ENCODE measurements at places on chromosomes 11 and 22.
A peak's percentile ranks its signal among the peaks of the same experiment; 100 is the strongest.

DNA sequence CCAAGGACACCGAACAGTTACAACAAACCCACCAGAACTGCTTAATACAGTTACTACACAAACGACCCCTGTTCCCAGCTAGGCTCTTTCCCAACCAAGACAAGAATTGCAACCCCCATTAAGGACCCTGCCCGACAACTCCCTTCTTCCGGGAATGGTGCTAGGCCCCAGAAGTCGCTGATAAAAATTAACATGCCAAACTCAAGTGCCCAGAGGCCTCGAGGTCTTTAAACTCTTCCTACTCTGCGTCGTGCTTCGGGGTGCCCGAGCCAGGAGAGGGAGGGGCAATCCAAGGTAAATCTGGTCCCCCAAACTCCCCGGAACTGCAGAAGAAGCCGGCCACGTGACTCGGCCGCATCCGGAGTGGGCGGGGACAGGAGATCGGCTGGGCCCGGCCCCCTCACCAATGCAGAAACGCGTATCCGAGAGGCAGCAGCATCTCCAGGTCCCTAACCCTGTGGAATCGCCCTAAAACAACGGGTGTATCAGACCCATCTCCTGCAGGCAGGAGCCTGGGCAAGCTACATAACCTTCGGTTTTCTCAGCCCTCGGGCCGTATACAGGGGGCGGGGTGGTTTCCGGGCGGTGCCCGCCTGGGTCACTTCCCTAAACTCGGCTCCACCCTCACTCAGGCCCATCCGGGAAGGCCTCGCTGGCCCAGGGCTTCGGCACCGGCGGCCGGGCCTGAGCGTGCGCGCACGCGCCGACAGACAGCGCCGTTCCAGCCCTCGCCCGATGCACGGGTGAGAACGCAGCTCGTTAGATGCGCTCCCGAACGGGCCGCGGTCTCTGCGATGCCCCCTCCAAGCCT is 1.1 kb downstream of the CFL1 start:
- peak; percentile 75 for DNase-seq

GRCh38 chr11:72863916-72864315 is 49.7 kb downstream of the ATG16L2 start:
- DNase-seq: no peak

GRCh38 chr22:17336061-17336460 is 33.2 kb upstream of the CECR2 start:
- no peak for DNase-seq

DNA sequence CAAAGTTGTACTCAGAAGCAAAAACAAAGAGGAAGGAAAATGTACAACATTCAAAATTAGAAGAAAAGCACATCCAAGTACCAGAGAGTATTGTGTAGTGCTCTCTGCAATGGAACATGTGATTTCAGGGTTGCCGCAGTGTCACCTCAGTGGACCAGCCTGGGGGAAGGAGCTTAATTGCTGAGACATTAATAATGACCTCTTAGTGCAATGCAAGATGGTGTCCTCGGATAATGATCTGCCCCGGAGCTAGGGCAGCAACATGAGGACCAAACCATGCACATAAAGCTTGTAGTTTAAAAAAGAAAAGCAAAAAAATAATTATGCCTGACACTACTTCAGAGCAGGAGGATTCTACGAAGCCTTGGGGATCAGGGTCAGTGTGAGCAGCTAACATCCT is 11.3 kb upstream of the JHY start:
- no peak for DNase-seq

GRCh38 chr22:37760152-37760551 is 47.6 kb upstream of the GCAT start:
- no peak for DNase-seq

GRCh38 chr22:44758344-44758973 is 6.1 kb downstream of the ARHGAP8 start:
- no peak for DNase-seq

- DNase-seq: no peak
Measured at GRCh38 chr11:29210426-29210825, 806.4 kb downstream of the KCNA4 start.

- DNase-seq: no peak
Measured at GRCh38 chr11:69335781-69336405, 41.9 kb downstream of the MYEOV start.

GRCh38 chr11:107252429-107253161 is 205.0 kb downstream of the CWF19L2 start:
- DNase-seq: no peak

GRCh38 chr22:43850529-43850928 is 11.8 kb downstream of the SULT4A1 start:
- no peak for DNase-seq

GRCh38 chr11:15145615-15146014 is 30.9 kb downstream of the INSC start:
- DNase-seq: no peak

DNA sequence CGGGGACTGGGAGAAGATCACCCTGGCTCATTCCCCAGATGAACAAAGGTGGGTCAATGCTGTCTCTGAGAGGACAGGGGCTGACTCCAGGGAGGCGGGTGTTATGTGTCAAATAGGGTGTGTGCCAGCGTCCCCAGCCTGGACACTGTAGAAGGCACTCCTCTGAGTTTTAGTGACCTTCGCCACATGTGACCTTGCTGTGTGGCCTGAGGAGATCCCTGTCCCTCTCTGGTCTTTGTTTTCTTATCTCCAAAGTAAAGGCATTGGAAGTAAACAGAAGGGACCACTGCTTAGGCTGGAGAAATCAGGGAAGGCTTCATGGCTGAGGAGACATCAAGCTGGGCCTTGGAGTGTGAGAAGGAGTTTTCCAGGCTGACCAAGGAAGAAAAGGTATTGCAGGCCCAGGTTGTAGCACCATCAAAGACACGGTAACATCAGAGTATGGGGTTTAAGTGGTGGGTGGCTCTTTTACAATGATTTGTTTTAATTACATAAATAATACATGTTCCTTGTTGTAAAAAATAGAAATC is 74.4 kb downstream of the TP53I11 start:
- DNase-seq: no peak

GRCh38 chr11:123056835-123057491 is 5.0 kb downstream of the HSPA8 start:
- no peak for DNase-seq

- DNase-seq: no peak
Measured at GRCh38 chr11:69008737-69009440, 4.2 kb downstream of the MRGPRF start.

GRCh38 chr22:20244691-20245576 is 23.2 kb downstream of the RTN4R start:
- DNase-seq: peak; percentile 16

GRCh38 chr11:13635290-13635689 is 33.2 kb upstream of the FAR1 start:
- DNase-seq: no peak

DNA sequence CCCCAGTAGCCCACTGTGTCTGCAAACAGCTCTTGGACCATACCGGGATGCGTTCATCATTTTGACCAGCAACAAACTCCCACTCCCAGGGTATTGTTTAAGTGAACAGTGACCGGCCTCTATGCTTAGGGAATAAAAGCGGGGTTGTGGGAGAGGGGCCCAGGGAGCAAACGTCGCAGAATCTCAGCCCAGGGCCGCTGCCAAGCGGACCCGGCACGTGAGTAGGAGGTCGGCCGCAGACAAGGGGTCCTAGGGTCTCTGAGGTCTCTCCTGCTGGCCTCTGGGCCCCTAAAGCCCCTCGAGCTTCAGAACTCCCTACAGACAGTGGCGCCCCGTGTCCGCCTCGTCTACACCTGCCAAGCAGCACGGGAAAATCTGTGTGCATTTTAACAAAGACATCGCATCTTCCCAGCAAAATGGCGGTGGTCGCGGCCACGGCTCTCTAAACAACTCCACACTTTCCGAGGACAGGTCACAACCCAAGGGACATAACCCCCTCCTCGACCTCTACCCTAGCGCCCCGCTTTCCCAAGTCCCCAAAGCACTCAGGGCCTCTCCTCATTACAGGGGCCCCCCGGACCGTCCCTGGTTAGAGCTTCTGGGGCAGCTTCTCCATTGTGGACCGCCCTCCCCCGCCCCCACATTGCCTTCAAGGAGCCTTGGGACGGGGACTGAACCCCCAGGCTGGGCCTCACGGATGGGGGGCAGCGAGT is 3.9 kb upstream of the GCAT start:
- DNase-seq: no peak

DNA sequence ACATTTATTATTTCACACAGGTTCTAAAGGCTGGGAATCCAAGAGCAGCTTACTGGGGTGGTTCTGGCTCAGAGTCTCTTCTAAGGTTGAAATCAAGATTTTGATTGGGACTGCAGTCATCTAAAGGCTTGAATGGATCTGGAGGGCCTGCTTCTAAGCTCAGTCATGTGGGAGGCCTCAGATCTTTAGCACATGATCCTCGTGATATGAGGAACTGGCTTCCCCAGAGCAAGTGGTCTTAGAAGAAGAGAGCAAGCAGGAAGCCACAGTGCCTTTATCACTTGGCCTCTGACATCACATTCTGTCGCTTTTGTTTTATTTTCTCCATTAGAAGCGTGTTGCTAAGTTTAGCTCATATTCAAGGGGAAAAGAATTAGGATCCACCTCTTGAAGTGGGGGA is 88.9 kb downstream of the ARFGAP2 start:
- no peak for DNase-seq

- DNase-seq: no peak
Measured at GRCh38 chr11:97254790-97255189, 865.0 kb downstream of the JRKL start.

DNA sequence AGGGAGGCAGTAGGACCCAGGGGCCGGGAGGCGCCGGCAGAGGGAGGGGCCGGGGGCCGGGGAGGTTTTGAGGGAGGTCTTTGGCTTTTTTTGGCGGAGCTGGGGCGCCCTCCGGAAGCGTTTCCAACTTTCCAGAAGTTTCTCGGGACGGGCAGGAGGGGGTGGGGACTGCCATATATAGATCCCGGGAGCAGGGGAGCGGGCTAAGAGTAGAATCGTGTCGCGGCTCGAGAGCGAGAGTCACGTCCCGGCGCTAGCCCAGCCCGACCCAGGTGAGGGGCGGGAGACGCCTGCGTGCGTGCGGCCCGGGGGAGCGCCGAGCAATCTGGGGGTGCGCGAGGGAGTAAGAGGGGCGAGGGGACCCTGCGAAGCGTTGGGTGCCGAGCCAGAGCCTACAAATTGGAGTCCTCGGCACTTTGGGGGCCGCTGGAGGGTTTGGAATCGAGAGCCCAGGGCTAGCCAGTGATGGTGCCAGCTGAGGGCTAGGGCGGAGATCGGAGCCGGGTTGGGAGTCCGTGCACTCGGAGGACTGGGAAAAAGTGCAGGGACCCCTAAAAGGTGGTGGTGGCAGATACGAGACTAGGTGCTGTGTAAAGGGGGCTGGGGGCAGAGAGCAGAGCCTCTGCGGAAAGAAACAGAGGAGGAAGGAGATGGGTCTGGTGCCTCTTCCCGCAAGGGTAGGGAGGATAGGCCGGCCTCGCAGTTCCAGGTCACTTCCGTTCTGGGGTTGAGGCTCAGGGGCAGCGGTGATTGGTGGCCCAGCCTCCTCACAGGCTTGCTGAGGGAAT is at the start of gene SERPINH1:
Gene SERPINH1, plus strand, starts transcription at position 206 of the 788 bp plus-strand sequence. CDS start 4,097 bp downstream, outside the sequence.
- peak; percentile 21 for DNase-seq

DNA sequence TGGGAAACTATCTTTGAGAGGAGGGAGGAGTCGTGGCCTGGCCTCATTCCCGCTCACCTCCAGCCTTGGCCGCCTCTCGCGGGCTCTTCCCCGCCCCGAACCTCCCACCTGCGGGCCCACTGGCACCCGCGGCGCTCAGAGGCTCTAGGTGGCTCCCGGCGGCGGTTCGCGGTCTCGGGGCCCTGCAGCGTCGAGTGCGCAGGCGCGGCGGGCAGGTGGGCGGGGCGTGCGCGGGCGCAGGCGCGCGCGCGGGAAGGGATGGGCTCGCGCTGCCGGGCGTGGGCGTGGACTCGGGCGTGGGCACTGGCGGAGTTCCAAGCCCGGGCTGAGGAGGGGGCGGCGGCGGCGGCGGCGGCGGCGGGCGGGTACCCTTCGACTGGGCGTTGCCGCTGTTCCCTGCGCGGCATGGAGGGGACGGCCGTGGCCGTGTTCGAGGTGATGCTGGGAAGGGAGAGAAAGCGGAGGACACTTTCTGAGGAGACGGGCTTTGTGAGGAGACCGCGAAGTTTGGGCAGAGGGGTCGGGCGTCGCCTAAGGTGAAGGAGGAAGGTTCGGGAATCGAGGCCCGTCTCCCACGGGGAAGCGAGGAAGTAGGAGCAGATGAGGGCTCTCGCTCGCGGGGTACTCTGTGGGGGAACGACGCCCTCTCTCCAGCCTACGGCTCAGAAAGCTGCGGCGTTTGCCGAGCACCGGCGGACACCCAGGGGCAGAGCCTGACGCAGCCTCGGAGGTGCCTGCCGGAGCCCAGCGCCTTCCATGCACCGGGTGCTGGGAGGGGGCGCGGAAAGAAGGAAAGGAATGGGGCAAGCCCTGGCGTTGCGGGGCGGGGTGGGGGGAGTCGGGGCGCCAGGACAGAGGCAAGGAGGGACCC is 15.7 kb upstream of the SPTBN2 start:
- DNase-seq: peak; percentile 85

DNA sequence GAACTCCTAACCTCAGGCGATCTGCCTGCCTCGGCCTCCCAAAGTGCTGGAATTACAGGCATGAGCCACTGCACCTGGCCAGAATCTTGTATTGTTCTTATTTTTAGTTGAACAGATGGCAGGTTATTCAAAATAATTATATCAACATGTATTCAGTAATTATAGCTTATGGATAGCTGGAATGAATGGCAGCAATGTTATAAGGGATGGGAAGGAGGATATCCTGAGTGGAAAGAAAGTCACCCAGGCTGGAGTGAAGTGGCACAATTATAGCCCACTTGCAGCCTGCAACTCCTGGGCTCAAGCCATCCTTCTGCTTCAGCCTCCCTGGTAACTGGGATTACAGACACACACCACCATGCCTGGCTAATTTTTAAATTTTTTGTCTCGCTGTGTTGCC is 88.1 kb downstream of the MED15 start:
- DNase-seq: no peak

DNA sequence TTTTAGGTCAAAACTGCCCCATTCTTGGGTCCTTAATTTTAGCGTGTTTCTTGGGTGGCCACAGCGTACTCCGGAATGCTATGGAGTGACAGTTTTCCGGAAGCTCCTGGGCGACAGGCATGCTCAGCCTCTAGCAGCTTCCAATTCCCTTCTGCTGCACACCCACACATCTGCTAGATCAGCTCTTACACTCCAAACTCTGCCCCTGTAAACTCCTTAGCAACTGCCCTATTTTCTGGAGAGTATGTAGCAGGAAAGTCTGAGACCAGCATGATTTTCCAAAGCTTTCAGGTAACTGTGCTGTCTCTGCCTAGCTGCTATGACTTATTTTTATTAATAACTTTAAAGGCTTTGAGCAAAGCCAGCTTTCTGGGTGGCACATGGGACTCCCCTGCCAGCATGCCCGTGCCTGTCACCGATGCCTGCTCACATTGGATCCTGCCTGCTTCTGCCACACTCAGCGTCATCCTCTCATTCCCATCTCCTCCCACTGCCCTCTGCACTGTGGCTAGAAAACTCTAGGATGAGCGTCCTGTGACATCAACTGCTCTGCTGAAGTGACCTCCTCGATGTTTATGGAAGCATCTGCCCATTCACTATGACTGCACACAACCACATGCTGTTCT is 17.3 kb downstream of the TOLLIP start:
- DNase-seq: no peak

GRCh38 chr11:125141686-125142535 is 22.6 kb upstream of the PKNOX2 start:
- peak; percentile 46 for DNase-seq
